Mammary epithelial cell (primary cell): ENCODE measurements at places on chromosomes 4 and X. TPM values are rescaled to one million over a fixed set of nuclear protein-coding genes. Genes with fewer than 3 reads are reported as not detected.

PABPC5 gene
- 0.09 TPM in 1 of 2 replicates, not detected in the other for total RNA-seq

PRDM8 gene
- total RNA-seq, result 6.6 and 8.0 TPM in 2 replicates

TAF7L gene
- 0.16 TPM in 2 replicates for total RNA-seq

DDIT4L gene
- not detected in 2 replicates for total RNA-seq

LINC00632 gene
- total RNA-seq, result under 0.01 TPM

TSPAN7 gene
- total RNA-seq, result 0.50 TPM

AGA gene
- total RNA-seq, result 12.7 and 13.6 TPM in 2 replicates

NR3C2 gene
- total RNA-seq, result 0.40 and 0.69 TPM in 2 replicates

PRR32 gene
- not detected for total RNA-seq

MRPL1 gene
- 24.8 TPM for total RNA-seq

CDKL5 gene
- 8.3 TPM for total RNA-seq

ERVMER34-1 gene
- 5.7 TPM for total RNA-seq

PNMA6A gene
- 0.14 TPM in 1 of 2 replicates, not detected in the other for total RNA-seq

TEX13B gene
- total RNA-seq, result not detected

ZFP42 gene
- total RNA-seq, result not detected

PRSS12 gene
- 70.8 TPM for total RNA-seq

MAGEA10 gene
- not detected for total RNA-seq

IGSF1 gene
- not detected in 2 replicates for total RNA-seq

PLP1 gene
- not detected for total RNA-seq

FGF5 gene
- 1.3 and 2.9 TPM in 2 replicates for total RNA-seq

NOX1 gene
- not detected in 2 replicates for total RNA-seq

SPIN2A gene
- total RNA-seq, result 0.33 TPM

AVPR2 gene
- total RNA-seq, result not detected

CTSO gene
- 1.9 and 2.0 TPM in 2 replicates for total RNA-seq

SLC34A2 gene
- 1.5 TPM for total RNA-seq

AR gene
- under 0.01 TPM for total RNA-seq

MAGEE1 gene
- total RNA-seq, result 3.3 TPM

MAPK10 gene
- 10.0 TPM for total RNA-seq

HPRT1 gene
- total RNA-seq, result 48.1 and 51.2 TPM in 2 replicates

CXCL8 gene
- 3.6 and 14.0 TPM in 2 replicates for total RNA-seq

GPR50 gene
- total RNA-seq, result not detected in 2 replicates

HS6ST2 gene
- not detected in 2 replicates for total RNA-seq

AP1S2 gene
- 15.5 and 21.6 TPM in 2 replicates for total RNA-seq

TEX13C gene
- total RNA-seq, result not detected in 2 replicates

RAB9B gene
- 4.5 TPM for total RNA-seq

TCEAL5 gene
- total RNA-seq, result not detected in 2 replicates

BEND4 gene
- total RNA-seq, result not detected in 2 replicates

SLC25A31 gene
- total RNA-seq, result not detected

COL4A6 gene
- total RNA-seq, result 48.6 and 56.8 TPM in 2 replicates

PPP1R2C gene
- not detected in 2 replicates for total RNA-seq

ATP1B4 gene
- total RNA-seq, result not detected

BEX1 gene
- total RNA-seq, result 9.3 TPM

LIMCH1 gene
- total RNA-seq, result 7.3 TPM

AKAP14 gene
- not detected for total RNA-seq
